B cell (primary cell): ENCODE measurements at places on chromosomes 5 and 9. TPM values are rescaled to one million over a fixed set of nuclear protein-coding genes. Genes with fewer than 3 reads are reported as not detected.
A peak's percentile ranks its signal among the peaks of the same experiment; 100 is the strongest.

DNA sequence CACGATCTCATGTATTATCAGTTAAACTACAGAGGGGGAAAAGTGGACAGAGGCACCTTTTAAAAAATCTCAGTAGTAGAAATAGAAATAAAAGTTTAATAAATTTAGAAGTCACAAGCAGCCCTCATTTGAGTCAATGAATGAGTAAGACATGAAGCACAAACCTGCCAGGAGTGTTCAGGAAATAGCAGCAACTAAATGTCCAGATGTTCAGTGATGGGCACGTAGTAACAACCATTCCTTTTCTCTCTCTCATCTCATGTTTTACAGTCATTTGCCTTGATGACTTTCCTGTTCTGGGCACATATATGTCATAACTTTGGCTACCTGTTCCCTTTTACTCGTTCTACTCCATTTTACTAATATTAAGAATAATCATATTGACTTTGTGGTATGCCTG, 17.7 kb downstream of the ISOC1 start:
- H3K27me3 ChIP-seq: no peaks in the 10 kb centered on the region
- no peak overlapping the region for H3K27ac ChIP-seq
- H3K36me3 ChIP-seq: peaks cover 5% of the 10 kb centered on the region
- DNase-seq: no peak

GRCh38 chr9:130090915-130091314, 37.2 kb downstream of the GPR107 start:
- no peak for DNase-seq
- H3K4me3 ChIP-seq: no peak overlapping the region
- H3K4me1 ChIP-seq: no peaks in the 10 kb centered on the region
- H3K27me3 ChIP-seq: no peaks in the 10 kb centered on the region

DNA sequence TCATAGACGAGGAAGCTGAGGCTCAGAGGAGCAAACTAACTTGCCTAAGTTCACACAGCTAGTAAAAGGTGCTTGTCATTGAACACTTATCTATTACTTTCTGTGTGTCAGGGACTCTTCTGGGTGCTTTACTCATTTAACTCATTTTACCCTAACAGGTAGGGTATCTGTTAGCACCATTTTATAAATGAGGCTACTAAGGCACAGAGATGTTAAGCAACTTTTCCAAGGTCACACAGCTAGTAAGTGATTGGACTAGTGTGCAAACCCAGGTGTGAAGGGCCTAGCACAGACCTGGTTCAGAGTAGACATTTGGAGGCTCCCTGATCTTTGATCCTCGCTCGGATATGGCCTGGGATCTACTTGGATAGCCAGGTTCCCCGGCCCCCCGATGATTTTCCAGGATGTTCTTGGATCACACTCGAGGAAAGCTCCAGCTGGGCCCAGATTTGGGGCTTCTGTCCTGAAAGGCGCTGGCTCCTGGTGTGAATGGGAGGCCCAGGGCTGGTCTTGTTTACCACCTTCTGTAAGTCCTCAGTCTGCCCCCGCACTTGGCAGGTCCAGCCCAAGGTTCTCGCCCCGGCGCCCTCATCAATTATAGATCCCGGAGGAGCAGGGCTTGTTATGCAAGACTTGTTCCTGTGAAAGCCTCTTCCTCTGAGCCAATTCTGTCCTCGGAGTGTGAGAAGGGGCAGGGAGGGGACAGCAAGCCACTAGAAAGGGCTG, 37.5 kb downstream of the GSN start:
- H3K36me3 ChIP-seq: peaks cover 25% of the 10 kb centered on the region
- no peaks in the 10 kb centered on the region for H3K27me3 ChIP-seq
- no peak overlapping the region for H3K27ac ChIP-seq

The CCL27 gene
- total RNA-seq: not detected in 2 replicates

The IQGAP2 gene
- total RNA-seq: 12.3 and 15.0 TPM in 2 replicates

- no peaks in the 10 kb centered on the region for H3K36me3 ChIP-seq
- H3K27ac ChIP-seq: no peak overlapping the region
- H3K4me3 ChIP-seq: no peak overlapping the region
Observed at GRCh38 chr5:143924311-143924978, 112.5 kb downstream of the HMHB1 start.

- no peaks in the 10 kb centered on the region for H3K36me3 ChIP-seq
- H3K27ac ChIP-seq: no peak overlapping the region
- H3K27me3 ChIP-seq: no peaks in the 10 kb centered on the region
- no peak for DNase-seq
- H3K4me3 ChIP-seq: no peak overlapping the region
Observed at GRCh38 chr9:131642496-131643083, 97.3 kb downstream of the PRRT1B start.

- peaks cover 10% of the 10 kb centered on the region for H3K4me1 ChIP-seq
- DNase-seq: peak; percentile 70
- H3K27me3 ChIP-seq: peaks cover 47% of the 10 kb centered on the region
- H3K36me3 ChIP-seq: no peaks in the 10 kb centered on the region
- no peak overlapping the region for H3K27ac ChIP-seq
Observed at GRCh38 chr5:132813599-132814502, 749 bp downstream of the SOWAHA start.
